Stimulated activated CD8-positive, alpha-beta memory T cell treated with anti-CD3 and anti-CD28 coated beads, Interleukin-15, amount 100 ng/mL, for 24 hours (primary cell): ENCODE measurements at places on chromosomes 7 and 10.

DNA sequence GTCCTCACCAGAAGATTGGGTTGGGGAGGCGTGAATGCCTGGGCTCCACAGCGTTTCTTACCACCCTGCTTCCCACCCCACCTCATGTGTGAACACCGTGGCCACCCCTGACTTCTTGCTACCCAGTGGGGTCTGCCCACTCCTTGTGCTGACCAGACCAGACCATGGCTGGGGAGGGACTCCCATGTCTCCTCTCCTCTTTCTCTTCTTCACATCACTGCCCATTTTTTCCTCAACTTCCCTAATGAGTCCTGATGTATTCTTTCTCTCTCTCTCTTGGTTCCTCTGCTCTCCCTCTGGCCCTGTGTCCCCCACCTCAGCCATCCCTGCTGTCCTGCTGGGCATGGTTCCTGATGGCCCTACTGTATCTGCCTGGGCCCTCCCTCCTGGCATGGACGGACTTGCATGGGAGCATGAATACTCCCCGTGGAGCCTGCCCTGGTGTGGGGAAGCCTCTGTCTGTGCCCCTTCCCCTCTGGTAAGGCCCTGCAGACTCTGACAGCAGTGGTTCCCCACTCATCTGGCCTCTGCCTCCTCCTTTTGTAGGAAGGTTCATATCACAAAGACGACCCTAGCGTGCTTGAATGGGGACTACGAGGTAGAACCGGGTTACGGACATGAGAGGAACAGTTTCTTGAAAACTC is 85.5 kb downstream of the ADCY1 start:
- no peak for DNase-seq

- no peak for DNase-seq
Observed at GRCh38 chr10:73597346-73597745, 6.2 kb upstream of the USP54 start.

- no peak for DNase-seq
Observed at GRCh38 chr10:28139138-28139537, 140.3 kb upstream of the ODAD2 start.

DNA sequence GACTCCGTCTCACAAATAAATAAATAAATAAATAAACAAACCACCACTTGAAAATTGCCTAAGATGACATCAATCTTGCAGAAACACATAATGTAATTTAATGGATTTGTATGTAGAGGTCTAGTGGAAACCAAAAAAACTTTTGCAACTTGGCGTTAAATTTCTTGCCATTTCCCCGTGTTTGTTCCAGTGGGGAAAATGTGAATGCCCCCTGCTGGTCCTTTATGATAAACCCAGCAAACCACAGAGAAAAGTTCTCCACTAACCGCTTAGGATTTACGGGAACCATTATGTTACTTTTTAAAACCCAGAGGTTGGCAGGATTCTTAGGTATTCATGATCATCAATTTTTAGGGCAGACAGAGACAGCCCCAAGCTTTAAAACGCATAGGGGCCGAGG is 32.5 kb downstream of the LAMB4 start:
- no peak for DNase-seq

DNA sequence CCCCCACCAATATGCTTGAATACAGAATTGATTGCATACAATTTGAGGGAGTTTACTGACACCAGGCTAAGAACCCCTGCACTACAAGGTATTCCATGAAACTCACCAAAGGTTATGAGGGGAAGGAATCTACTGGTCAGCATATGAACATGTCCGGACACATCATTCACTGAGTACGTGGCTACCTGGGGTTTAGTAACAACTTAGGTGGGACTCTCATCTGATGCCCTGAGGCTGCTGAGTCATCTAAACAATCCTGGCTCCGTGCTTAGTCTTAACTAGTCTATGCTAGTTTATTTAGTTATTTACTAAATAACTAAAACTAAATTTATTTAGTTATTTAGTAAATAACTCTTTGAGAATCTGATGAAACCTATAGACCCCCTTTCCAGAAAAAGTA is 11.3 kb downstream of the PI4K2A start:
- no peak for DNase-seq

DNA sequence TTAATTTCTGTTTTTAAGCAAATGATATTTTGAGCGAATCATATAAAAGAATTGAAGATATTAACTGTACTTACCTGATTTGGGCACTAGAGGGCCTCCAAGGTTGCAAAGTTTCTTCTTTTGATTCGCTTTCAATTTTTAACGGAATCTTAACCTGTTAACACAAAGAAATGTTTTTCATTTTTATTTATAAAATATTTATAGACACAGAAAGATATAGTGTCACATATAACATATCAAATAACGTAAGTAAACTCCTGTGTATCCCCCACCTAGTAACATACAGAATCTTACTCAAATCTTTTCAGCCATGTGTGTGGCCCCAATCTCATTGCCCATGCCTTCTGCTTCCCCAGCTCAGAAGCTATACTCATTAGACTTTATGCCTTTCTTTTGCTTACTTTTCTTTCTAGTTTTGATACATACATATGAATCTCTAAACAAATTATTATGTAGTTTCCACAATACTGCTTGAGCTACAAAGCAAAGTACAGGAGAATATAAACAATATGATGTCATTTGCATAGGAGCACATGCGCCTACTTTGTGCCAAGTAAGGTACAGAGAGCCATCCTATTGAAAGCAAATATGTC is 49.5 kb upstream of the ZPBP start:
- DNase-seq = no peak

DNA sequence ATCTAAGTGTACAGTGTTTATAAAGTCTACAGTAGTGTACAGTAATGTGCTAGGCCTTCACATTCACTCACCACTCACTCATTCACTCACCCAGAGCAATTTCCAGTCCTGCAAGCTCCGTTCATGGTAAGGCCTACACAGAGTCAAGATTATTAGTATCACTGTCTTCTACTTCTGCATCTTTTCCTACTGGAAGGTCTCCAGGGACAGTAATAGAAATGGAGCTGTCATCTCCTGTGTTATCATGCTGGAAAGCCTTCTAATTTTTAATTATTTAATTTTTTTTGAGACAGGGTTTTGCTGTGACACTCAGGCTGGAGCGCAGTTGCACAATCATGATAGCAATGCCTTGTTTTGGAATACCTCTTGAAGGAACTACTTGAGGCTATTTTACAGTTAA is 207.0 kb downstream of the HTR7 start:
- DNase-seq = no peak

GRCh38 chr7:125084196-125084595 is 154.6 kb upstream of the POT1 start:
- DNase-seq = no peak

- DNase-seq = no peak
Observed at GRCh38 chr10:110706690-110707098, 62.6 kb downstream of the RBM20 start.
